Right ventricle myocardium superior (tissue), 1 donor: ENCODE measurements at places on chromosomes 3 and 15. TPM values are rescaled to one million over a fixed set of nuclear protein-coding genes. Genes with fewer than 3 reads are reported as not detected.

GRCh38 chr3:158663246-158663645 is 9.2 kb downstream of the LXN start:
- no peak for DNase-seq

KBTBD13 gene
- 9.4 TPM for total RNA-seq

CALML4 gene
- total RNA-seq: 0.97 TPM

MYO5C gene
- total RNA-seq: 2.3 TPM

PLCL2 gene
- total RNA-seq: 64.5 TPM

MDFIC2 gene
- not detected for total RNA-seq

GRCh38 chr15:89444241-89445225 is 51.9 kb downstream of the RHCG start:
- DNase-seq: no peak

SKOR1 gene
- 0.11 TPM for total RNA-seq

DNA sequence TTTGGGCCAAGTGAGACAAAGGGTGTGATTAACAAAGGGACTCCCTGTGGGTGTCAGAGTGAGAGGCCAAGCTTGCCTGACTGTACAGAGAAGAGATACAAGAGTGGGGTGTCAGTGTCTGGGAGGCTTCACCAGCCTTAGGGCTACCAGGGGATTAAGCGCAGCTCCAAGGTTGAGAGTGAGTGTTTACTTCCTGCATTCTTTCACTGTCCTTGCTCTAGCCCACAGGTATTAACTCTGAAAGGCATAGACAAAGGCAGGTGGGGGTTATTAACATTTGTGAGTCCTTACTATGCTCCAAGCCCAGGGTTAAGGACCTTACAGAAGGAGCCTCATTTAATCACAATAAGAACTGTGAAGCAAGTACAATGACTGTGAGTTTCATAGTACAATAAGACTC is 107.6 kb downstream of the IL20RB start:
- DNase-seq: no peak
